Activated T-helper 2 cell treated with anti-CD3 and anti-CD28 coated beads, Interferon-gamma antibody, Interleukin-2, Interleukin-4, amounts not matched to agents 10 μg/mL and 5 μg/mL and 100 μg/mL, durations not matched to agents 14 hours and 24 hours and 36 hours (primary cell): ENCODE measurements at places on chromosomes 1 and 21. TPM values are rescaled to one million over a fixed set of nuclear protein-coding genes. Genes with fewer than 3 reads are reported as not detected.

GRCh38 chr1:45535988-45536766 is 14.4 kb upstream of the AKR1A1 start:
- no peak for DNase-seq

DNA sequence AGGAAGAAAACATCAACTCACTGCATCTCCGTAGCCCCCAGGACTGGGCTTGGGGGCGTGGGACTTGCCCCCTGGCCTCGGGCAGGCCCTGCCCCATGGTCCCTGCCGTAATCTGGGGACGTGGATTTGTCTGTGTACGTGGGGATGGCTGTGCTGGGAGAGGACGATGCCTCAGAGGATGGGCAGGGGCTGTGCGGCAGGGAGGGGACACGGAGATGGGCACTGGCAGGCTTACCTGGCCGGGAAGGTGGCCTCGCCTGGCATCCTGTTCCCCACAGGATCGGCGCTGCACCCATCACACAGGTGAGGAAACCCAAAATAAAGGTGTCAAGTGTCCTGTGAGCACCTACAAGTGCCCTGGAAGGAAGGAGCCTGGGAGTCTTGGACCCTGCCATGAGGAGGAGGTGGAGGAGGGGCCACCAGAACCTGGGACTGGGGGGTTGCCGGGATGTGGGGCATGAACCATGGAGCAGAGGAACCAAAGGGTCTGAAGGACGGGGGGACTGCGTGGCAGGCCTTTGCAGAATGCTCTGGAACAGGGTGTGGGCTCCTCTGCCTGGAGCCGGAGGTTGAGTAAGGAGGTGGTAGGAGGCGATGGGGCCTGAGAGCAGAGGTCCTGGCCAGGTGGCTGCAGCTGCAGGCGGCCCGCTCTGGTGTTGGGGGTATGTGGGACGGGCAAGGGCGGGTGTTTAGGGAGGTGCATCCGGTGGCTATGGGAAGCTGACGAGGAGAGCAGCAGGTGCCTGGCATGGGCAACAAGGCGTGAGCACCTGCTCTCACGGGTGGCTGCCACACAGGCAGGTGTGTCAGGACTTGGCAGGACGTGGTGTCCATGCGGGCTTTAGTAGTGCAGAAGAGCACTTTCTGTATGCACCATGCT is 27.8 kb upstream of the LRRC3 start:
- DNase-seq = no peak

The CXADR gene
- total RNA-seq = 0.39 and 0.64 TPM in 2 replicates

The CHIA gene
- total RNA-seq = not detected in 2 replicates
